T1000 (cell line): ENCODE measurements at places on chromosomes 5 and 9.

- DNase-seq: no peak
Measured at GRCh38 chr9:106976772-106977171, 113.8 kb downstream of the ZNF462 start.

- no peak for DNase-seq
Measured at GRCh38 chr5:44046619-44047364, 342.4 kb downstream of the FGF10 start.

GRCh38 chr5:65125591-65126541 lies 355.9 kb downstream of the ADAMTS6 start:
- DNase-seq: no peak

DNA sequence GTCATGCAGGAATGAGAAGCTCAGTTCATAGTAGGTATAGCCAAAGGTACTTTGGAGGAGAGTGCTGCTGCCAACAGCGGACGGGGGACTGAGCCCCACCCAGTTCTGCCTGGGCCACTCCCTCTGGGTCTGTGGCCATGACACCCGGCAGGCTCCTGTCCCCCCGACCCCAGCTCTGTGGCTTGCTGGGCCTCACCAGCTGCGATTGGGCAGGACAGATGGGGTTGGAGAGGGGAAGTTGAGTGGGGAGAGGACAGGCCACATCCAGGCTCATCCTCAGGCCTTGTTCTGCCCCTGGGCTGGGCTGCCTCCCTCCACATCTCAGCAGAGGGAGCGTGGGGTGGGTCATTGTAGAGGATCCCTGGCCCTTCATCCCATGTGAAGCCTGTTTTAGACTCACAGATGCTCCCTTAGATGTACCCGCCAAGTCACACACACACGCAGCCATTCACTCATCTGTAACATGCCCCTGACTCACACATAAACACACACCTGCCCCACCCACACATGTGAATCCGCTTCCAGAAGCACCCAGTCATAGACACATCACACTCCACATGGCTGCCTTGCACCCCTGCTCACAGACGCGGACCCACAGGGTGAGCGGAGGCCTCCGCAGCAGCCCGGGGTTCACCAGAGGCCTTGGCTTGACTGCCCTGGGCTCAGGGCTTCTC lies 48.8 kb downstream of the NTNG2 start:
- no peak for DNase-seq

- no peak for DNase-seq
Measured at GRCh38 chr9:125878164-125878631, 131.0 kb downstream of the PBX3 start.

DNA sequence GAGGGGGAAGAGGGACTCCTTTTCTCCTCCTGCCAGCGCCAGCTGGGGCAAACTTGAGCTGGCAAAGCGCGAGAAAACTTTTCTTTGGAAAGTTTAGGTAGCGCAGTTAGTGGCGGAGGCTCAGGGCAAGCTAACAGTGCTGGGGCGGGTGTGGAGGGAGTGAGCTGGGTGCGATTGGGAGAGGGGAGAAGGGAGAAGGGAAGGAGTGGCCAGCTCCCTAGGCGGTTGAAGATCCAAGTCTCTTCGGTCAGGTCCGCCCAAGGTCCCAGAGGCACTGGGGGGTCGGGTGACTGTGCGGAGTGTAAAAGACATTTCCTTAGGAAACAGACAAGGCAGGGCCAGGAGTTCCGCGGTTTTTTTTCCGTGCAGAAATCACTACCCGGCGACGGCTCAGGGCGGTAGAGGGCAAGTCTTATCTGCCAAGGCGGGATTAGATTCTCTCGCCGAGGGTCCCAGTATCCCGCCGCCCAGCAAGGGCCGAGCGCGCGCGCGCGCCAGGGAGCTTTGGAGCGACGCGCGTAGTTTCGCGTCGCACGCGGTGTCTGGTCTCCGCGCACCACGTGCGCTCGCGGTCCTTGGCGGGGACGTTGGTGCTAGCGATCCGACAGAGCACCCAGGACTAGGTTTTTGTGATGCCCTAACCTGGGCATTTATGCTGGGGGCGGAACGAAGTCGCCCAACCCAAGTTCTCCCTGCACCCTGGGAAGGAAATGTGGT lies 33.6 kb upstream of the NFIB start:
- no peak for DNase-seq
